Tibial nerve (tissue), 4 donors: ENCODE measurements at places on chromosomes 4 and X. TPM values are rescaled to one million over a fixed set of nuclear protein-coding genes. Genes with fewer than 3 reads are reported as not detected.

Gene PAGE5
- total RNA-seq = not detected

DNA sequence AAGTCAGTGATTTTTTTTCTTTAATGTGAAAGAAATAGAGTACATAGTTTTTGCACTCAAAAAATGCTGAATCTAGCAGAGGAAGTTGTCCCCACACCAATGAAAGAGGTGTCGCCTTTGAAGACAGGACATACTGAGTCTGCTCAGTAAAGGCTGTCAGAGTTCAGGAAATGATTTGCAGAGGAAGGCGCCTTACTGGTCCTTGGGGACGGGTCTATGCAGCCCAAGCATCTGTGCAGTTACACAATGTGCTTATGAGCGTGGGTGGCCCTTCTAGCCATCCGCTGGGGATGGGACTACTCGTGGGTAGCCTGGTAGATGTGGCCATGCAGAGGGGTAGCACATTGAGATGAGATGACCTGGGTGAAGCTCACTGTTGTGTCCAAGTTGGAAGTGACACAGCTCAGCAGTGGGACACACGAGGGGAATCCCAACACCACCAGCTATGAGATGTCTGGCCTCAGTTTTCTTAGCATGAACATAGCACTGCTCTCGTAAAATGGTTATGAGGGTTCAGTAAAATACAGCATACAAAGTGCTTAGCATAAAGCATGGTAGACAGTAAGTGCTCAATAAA lies 116.5 kb upstream of the RBPJ start:
- H3K27ac ChIP-seq = no peak overlapping the region
- no peaks in the 10 kb centered on the region for H3K36me3 ChIP-seq
- no peaks in the 10 kb centered on the region for H3K4me1 ChIP-seq
- no peak for DNase-seq
- no peaks in the 10 kb centered on the region for H3K27me3 ChIP-seq
- H3K4me3 ChIP-seq = no peak overlapping the region

DNA sequence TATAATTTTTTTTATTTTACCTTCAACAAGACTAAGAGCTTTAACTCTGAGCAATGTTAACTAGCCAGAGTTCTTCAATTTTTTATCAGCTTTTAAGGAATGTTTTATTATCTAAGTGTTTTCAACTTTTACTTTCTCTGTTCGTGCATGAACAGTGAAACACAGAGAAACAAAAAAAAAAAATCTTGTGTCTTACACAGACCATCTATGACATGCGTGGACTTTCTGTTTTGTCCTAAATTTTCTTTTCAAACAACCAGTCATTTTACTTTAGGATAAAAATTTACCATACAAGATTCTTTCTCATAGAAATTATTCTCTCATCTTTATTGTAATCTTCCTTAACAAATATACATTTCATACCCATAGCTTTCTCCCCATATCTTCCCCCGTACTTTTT lies 731.9 kb upstream of the PCDH10 start:
- H3K27me3 ChIP-seq = no peaks in the 10 kb centered on the region
- no peak for DNase-seq
- no peak overlapping the region for H3K4me3 ChIP-seq

GRCh38 chr4:2332201-2332975 lies 70.5 kb upstream of the MXD4 start:
- H3K27me3 ChIP-seq = no peaks in the 10 kb centered on the region
- no peaks in the 10 kb centered on the region for H3K4me1 ChIP-seq
- no peak overlapping the region for H3K27ac ChIP-seq
- DNase-seq = no peak
- H3K36me3 ChIP-seq = no peaks in the 10 kb centered on the region
